ENCODE measurements at places on chromosomes 6 and 20.
A peak's percentile ranks its signal among the peaks of the same experiment; 100 is the strongest.

DNA sequence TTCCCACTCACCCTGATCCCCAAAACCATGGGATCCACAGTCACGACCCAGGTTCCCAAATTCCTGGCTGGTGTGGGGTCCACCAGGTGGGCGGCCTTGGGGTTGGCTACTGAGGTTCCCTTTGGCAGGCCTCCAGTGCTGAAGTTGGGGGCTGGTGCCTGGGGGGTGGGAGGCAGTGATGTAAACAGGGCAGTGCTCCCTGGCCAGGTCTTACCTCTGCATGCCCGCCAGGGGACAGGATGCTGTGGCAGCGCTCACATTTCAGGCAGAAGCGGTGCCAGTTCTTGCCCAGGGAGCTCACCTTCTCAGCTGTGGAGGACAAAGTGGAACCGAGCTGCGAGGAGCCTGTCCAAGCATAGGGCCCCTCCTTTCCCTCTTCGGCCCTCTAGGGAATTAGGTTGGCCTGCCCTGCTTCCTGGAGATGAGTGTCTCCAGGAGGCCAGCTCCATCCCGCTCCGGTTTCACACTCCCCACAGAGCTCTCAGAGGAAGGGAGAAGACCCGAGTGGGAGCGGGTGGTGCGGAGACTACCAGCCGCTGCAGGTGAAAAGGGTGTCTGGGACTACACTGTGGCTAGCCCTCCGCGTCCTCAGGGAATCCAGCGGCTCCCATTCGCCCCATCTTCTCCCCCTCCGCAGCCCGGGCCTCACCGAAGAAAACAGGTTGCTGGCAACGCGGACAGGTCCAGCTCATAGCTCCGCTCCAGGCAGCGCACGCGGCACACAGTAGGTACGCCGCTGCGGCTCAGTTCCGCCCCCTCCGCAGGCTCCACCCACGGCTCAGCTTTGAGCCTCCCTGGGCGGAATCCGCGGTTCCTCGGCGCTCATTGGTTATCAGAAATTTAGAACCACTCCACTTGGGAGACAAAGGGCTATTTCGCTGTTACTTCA is at the start of gene CRIP3:
TSS of gene CRIP3 (minus strand) at position 726 of the 889 bp plus-strand sequence. CDS start at position 692, 34 bp downstream.
- DNase-seq: peak; percentile 57

- no peak for DNase-seq
These were observed 9.2 kb upstream of the BNIP5 start for GRCh38 chr6:36345681-36346466.

- no peak for DNase-seq
These were observed 216.2 kb upstream of the PRSS16 start for GRCh38 chr6:27031302-27031701.

- no peak for DNase-seq
These were observed 58.0 kb downstream of the SHPRH start for GRCh38 chr6:145906144-145906543.

- DNase-seq: no peak
These were observed 20.5 kb upstream of the IP6K3 start for GRCh38 chr6:33766921-33767907.

- DNase-seq: no peak
These were observed 591 bp upstream of the DCBLD1 start for GRCh38 chr6:117481926-117482239.

GRCh38 chr6:139657119-139657518 is 282.7 kb upstream of the CITED2 start:
- no peak for DNase-seq

GRCh38 chr6:124968401-124968800 is 6.2 kb downstream of the RNF217 start:
- no peak for DNase-seq

DNA sequence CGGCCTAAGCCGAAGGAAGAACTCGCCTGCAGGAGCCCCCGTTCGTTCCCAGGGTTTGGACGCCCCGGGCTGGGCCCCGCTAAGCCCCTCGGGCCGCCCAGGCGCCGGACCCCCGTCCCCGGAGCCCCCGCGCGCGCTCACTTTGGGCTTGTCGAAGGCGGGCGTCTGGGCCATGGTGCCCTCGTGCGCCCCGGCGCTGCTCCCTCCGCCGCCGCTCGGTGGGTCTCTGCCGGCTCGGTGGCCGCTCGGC is 140 bp downstream of the ADA start:
- DNase-seq: no peak

GRCh38 chr20:21174516-21175239 is 48.8 kb downstream of the KIZ start:
- DNase-seq: no peak

- DNase-seq: no peak
These were observed 381.9 kb downstream of the THBS2 start for GRCh38 chr6:168871642-168872315.

DNA sequence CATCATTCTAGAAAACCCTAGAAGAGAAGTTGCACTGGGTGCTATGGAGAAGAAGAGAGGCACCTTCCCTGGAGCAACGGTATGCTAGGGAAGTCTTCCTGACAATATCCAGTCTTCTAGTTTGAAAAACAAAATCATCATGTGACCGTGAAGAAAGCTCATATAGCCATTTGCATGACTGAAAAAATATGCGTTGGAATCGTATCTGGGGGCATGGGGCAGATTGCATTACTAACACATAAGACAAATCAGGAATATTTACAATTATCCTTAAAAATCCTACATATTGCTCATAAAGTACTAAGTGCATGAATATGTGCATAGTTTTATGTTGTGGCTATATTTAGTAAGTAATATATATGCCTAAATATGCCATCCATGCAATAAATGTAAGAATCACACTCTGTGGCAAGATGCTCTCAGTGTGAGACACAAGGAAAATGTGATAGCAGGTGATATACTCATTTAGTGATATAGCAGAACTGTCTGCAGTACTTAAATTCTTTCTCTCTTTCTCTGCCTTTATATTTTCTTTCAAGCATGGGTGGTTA is 26.8 kb downstream of the HTR1E start:
- DNase-seq: no peak

- DNase-seq: peak; percentile 4
These were observed 27.2 kb upstream of the DEFB125 start for GRCh38 chr20:60035-60918.

GRCh38 chr6:169172456-169172855 is 81.2 kb downstream of the THBS2 start:
- DNase-seq: peak; percentile 98

- peak; percentile 69 for DNase-seq
These were observed 28.7 kb downstream of the RNF144B start for GRCh38 chr6:18415671-18416340.

DNA sequence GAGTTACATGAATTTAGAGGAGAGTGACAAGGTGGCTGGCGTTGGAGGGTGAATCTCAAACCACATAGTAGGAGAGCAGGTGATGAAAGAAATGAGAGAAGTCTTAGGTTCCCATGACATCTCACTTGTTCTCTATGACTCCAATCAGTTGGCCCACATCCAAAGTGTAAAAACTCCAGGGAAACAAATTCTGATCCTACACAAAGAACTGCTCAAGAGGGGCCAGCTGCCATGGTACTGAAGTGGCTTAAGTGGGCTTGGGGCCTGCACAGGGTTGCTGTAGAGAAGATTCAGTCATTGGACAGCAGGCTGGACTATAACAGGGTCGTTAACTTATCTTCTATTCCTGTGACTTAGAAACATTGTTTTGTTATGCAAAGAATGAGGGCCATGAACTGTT is 7.6 kb upstream of the ADGRF4 start:
- DNase-seq: no peak

GRCh38 chr6:109091314-109092024 is 3.2 kb downstream of the SESN1 start:
- no peak for DNase-seq

DNA sequence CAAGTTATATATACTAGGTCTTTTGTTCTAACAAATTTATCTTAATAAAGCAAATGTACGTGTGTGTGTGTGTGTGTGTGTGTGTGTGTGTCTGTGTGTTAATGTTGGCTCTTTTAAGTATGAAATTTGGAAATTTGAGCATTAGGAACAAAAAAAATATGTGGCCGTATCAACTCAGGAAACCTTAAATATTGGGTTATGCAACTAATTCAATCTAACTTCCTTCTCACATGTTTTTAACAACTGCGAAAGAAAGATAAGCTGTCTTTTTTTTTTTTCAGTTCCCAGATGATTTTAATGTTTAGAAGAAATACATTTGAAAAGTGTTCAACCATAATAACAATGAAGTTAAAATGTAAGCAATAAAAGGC is 616.4 kb upstream of the ARID1B start:
- no peak for DNase-seq

GRCh38 chr6:159829526-159829925 is 29.4 kb downstream of the PNLDC1 start:
- no peak for DNase-seq

- no peak for DNase-seq
These were observed 29.9 kb downstream of the ADTRP start for GRCh38 chr6:11748591-11749210.

- DNase-seq: peak; percentile 81
These were observed 35.3 kb downstream of the NEDD9 start for GRCh38 chr6:11197175-11197536.

- DNase-seq: no peak
These were observed 117.2 kb upstream of the ESR1 start for GRCh38 chr6:151690303-151690702.

GRCh38 chr6:84492241-84493165 is 265.1 kb upstream of the CEP162 start:
- DNase-seq: no peak

DNA sequence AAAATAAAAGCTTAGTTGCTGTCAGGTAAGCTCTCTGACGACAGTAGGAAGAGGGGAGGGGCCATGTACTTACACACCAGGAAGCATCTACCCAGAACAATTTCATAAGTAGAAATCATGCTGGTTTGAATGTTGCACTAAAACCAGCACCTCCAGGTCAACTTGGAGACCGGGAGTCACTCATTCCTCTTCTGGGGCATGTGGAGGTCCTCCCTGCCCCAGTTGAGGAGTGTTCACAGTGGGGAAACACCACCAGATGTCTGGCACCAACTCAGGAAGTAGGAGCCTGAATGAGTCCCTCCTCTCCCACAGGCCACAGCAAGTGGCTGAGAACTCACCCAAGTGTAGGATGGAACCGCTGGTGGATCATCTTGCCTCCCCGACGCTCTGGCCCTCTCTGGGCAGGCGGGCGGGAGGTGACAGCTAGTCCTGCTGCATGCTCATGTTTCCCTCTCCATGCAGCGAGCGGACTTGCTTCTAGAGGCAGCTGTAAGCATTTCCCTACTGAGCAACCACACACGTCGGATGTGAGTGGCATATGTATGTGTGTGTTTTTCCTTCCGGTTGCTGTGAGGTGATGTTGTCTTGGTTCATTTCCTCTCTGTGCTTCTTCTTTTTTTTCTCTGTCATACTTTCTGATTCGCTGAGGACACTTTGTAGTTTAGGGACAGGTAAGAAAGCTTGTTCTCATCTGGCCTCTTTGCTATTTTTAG is 149.5 kb upstream of the NEDD9 start:
- DNase-seq: no peak

DNA sequence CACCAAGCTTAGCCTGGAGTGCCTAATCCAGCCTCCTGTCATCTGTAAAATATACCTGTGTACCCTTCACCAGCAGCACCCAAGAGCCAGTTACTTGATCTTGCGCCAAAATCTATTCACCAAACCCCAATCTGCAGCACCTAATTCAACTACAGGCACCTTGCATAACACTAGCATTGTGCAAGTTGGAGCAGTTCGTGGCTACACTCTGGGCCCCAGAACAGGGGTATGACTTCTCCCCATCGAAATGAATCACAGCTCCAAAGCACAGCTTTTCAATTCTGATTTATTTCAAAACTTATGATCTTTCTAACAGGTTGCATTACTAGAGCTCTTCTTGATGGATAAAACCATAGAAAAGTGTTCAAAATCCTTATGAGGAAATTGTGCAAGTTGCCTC is 100.4 kb upstream of the TCF21 start:
- DNase-seq: no peak

DNA sequence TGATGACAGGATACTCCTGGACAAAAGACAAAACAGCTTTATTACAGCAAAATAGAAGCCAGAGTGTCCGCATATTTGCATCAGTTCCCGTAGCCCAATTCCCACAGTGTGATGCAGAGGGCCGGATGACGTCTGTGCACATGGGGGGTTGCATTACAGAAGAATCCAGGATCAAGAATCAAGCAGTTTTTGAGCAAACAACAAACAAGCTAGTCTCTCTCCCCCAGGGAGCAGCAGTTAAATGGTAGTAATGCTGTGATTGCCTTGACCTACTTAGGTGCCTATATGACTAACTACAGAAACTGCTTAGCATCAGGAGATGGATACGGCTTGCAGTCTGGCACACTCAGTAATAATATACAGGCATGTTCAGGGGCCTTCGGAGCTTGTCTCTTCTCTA is 3.2 kb upstream of the SDHAF4 start:
- no peak for DNase-seq

GRCh38 chr6:169997930-169998218 is 246.5 kb downstream of the ERMARD start:
- DNase-seq: no peak

DNA sequence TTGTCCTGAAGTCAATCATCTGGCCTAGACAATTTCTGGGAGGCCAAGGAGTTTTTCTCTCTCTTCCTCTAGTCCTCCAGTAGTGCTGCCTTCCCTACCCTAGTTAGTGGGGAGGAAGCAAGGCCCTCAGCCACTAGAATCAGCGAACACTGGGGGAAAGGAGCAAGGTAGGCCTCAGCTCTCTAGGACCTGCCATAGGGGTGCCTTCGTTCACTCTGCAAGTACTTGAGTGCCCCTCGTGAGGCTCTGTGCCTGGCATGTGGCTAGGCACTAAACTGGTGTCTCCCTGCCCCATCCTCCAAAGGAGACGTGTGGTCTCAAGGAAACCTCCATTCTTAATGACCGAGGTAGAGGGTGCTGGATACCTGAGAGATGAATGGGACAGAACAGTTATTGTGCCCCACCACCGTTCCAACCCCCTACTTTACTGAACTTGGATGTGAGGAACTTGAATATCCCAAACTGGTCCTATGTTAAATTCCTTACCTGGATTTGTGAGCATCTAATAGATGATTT is 1.1 kb downstream of the DEF6 start:
- DNase-seq: no peak

- DNase-seq: no peak
These were observed 95.1 kb upstream of the FOXP4 start for GRCh38 chr6:41451039-41451438.

DNA sequence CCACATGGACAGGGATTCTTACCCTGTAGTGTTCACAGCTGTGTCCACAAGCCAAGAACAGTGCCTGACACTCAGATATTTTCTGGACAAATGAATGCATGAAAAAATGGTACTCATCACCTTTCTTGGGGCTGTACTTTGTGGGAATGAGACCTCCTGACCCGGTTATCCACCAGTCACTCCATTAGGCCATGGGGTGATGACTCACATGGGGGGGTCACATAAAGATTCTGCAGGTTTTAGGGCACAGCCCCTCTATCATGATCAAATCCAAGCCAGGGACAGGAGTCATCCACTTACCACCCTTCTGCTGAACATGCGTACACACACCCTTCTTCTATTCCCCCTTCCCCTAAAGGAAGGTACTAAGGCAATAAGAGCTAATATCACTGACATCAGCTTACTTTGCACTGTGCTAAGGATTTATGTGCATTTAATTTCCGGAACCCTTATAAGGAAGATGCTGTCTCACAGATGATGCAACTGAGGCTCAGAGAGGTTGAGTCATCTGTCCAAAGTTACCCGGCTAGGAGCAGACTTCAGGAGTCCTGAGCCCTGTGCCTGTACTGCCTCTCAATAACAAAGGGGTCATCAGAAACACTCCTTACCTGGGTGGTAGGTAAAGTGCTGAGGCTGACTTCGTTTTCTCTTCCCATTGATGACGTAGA is 107.8 kb downstream of the NFATC2 start:
- peak; percentile 76 for DNase-seq

GRCh38 chr6:67563671-67564070 is 1071.4 kb upstream of the ADGRB3 start:
- DNase-seq: no peak

GRCh38 chr6:43780941-43781928 is 11.2 kb downstream of the VEGFA start:
- no peak for DNase-seq

GRCh38 chr6:88238901-88239300 is 72.8 kb upstream of the CNR1 start:
- DNase-seq: no peak
